GDM1 (cell line): ENCODE measurements at places on chromosomes 12 and 14.

DNA sequence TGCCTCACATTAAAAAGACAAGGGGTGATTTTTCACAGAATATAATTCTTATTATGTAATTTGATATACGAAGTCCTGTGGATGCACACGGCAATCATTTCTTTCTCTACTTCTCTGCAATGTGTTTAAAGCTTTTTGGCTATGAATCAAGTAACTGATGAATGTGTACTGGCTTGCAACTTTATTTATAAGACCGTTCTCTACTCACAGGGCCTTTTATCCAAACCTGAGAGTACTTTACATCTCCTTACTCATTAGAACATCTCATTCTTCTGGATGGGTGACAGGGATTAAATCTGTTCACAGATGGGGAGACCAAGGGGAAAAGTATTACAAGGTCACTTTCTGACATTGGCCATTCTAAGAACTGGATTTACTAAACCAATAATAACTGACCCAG is 215.8 kb upstream of the DIO2 start:
- no peak for DNase-seq

- DNase-seq: no peak
These were observed 18.1 kb upstream of the SGPP1 start for GRCh38 chr14:63745858-63746425.

GRCh38 chr14:92783813-92784431 is 10.2 kb upstream of the GOLGA5 start:
- peak; percentile 39 for DNase-seq

GRCh38 chr14:77275601-77276017 is 4.6 kb upstream of the NGB start:
- DNase-seq: no peak

DNA sequence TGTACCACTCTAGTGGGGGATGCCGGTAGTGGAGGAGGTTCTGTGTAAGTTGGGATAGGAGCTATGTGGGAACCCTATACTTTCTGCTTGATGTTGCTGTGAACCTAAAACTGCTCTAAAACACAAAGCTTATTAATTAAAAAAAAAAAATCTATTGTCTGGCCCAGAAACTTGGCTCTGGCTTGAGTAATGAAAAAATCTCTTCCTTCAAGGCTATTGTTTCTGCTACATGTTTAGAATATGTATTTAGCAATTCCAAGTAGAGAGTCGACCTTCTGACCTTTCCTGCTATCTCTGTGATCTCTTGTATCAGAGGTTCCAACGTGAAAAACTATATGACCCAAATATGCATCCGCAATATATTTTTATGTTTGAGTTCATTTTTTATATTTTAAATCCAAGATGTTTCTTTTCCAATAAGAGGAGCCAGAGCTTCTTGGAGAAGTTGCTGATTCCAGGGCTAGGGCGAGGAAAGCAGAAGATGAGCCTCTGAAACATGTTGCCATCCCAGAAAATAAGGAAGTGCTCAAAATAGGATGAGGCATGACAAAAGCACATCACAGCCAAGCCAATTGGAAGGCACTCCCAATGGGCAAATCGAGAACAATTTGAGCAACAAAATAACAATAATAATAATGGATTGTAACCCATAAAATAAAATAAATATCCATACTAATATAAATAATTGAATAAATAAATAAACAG is 184.6 kb upstream of the TMEM260 start:
- DNase-seq: no peak

- DNase-seq: peak; percentile 21
These were observed 114.0 kb downstream of the PLXNC1 start for GRCh38 chr12:94262228-94263010.

- no peak for DNase-seq
These were observed 131.5 kb downstream of the GPR135 start for GRCh38 chr14:59333668-59334067.

DNA sequence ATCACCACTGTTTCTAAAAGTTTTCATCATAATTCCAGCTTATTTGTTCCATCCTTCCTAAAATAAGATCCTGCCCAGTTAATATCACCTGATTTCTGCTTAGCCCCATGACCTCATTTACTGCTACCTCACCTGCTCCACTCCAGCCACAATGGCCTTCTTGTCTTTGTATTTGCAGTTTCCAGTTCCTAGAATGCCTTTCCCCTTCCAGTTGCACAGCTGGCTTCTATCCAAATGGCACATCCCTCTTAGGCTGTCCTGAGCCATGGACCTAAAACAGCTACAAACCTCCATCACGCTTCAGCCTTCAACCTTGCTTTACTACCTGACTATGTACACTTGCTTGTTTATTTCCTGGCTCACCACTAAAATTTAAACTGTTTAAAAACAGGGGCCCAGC is 6.5 kb upstream of the LGMN start:
- DNase-seq: no peak

DNA sequence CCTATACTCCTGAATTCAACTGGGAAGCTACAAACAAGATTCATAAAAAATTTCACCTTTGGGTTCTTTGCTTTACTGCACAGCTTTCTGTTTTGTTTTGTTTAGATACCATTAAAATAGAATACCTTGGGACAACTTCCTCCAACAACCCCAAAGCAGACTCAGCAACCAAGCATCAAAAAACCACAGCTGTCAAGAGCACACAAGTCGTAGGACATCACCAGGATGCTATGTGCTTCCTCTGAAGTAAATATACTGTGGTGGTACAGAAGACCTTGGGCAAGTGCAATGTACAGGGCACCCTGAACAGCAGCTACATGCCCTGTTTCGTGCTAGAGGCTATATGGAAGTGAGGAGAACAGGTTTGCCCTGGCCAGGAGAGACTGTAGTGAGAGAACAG is 359.3 kb downstream of the BCL11B start:
- DNase-seq: no peak

GRCh38 chr12:47935184-47935583 is 28.2 kb upstream of the TMEM106C start:
- DNase-seq: no peak

- no peak for DNase-seq
These were observed 58.8 kb downstream of the APPL2 start for GRCh38 chr12:105177208-105177607.
